ENCODE measurements at places on chromosomes 6 and 20.

DNA sequence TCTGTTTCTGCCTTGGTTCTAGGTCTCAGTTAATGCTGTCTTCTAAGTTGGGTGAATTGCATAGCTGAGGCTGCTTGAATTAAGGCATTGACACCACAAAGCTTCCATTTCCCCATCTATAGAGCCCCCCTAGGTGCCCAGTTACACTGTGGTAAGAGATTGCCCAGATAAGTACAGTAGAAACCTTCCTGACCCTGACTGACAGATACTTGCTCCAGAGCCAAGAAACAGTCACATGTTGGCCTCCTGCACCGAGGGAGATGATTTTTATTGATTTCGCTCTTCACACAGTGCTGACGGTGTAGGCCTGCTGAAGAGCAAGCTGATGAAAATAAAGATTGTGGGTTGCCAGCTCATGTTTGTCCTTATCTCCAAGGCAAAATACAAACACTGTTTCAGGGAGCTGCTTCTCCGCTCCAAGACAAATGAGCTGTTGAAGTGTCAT lies 67.9 kb downstream of the TRMT11 start:
- no peak for DNase-seq

DNA sequence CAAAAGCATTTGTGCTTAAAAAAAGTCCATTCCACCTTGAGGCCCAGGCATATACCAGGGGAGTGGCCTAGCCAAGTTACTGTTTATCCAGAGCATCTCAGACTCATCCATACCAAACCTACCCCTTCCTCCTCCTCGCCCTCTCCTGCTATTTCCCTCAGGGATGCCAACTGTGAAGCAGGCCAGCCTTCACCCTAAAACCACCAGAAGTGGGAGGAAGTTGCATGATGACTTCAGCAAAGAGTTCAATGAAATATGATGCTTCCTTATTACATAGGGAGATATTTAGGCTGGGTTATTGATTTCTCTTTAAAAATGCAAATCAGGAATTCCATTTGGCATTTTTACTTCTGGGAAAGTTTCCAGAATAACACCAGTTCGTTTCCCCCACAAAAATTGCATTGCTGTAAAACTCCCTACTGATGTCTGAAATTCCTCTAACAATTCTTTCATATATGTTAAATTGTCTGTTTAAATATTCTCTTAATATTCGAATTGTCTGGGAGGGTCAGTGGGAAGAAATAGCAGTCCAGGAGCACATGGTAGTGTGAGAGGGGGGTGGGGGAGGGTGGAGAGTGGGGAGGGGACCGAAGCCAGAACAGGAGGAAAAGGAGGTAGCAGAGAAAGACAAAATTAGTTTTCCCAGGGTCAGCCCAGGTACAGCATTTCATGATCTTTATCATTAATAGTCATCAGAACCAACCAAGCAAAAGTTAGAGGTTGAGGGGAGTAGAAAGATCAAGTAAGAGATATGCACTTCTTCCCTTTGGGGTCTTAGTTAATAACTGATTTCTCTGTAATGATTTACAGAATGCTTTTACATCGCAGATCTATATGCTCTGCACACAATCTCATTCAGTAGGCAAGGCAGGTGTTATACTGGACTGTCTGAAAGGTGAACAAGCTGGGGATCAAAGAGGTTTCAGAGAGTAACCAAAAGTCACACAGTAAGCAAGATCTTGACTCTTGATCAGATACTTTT lies 1.7 kb upstream of the TCP11 start:
- no peak for DNase-seq

DNA sequence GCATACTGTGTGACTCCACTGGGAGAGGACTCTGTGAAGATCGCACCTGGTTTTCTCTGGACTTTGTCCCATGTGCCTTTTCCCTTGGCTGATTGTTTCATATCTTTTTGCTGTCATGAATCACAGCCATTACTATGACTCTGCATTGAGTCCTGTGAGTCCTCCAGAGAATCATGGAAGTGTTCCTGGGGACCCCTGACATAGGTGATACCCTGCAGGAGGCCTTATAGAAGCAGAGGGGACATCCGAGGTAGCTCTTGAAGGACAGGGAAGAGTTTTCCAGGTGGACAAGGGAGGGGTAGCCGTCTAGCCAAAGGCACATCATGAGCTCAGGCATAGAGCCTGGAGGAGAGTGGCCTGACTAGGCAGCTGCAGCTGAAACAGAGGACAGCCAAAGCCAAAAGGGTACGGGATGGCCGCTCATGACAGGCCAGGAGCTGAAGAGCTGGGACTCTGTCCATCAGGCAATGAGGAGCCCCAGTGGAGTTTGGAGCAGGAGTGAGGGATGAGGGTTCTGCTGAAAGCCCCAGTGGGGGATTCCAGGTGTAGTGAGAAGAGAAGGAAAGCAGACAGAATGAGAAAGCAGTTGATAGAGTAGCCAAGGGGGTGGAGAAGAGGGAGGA lies 86.6 kb upstream of the TOX2 start:
- DNase-seq, result no peak

- DNase-seq, result no peak
Observed at GRCh38 chr6:79301290-79301689, 66.8 kb upstream of the HMGN3 start.

GRCh38 chr20:40511478-40511877 lies 177.6 kb downstream of the MAFB start:
- DNase-seq, result no peak

GRCh38 chr6:23870496-23870895 lies 255.5 kb upstream of the NRSN1 start:
- DNase-seq, result peak; percentile 2

- no peak for DNase-seq
Observed at GRCh38 chr6:131688286-131688685, 12.9 kb downstream of the OR2A4 start.

GRCh38 chr6:79257381-79258205 lies 23.1 kb upstream of the HMGN3 start:
- DNase-seq, result no peak
